ENCODE measurements at places on chromosomes 4 and X. TPM values are rescaled to one million over a fixed set of nuclear protein-coding genes. Genes with fewer than 3 reads are reported as not detected.

ADGRL3 gene
- total RNA-seq, result 411 TPM

MUC7 gene
- total RNA-seq, result not detected

XAGE3 gene
- total RNA-seq, result not detected

FAM3A gene
- 55.9 TPM for total RNA-seq

RPS6KA6 gene
- 11.8 TPM for total RNA-seq

GRCh38 chr4:25174674-25175073, 14.4 kb upstream of the SEPSECS start:
- peaks cover 7% of the 10 kb centered on the region for H3K4me1 ChIP-seq
- H3K27me3 ChIP-seq, result no peaks in the 10 kb centered on the region
- no peaks in the 10 kb centered on the region for H3K36me3 ChIP-seq
- no peak for DNase-seq
- peak overlapping the region; percentile 91 for H3K27ac ChIP-seq

DNA sequence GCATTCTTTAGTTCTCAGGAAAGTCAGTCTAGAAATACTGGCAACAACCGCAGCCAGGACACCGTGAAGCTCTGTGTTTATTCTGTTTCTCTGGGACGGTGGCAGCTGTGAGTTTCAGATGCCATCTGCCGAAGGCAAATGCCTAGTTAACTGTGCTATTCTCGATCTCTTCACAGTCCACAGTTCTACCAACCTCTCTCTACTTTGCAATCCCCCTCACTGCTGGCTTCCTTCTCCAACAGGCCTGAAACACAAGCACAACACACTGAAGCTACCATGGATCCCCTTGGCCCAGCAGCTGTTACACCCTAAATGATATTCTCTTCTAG, 118.8 kb downstream of the ZNF827 start:
- H3K4me1 ChIP-seq, result no peaks in the 10 kb centered on the region
- H3K4me3 ChIP-seq, result no peak overlapping the region
- no peak overlapping the region for H3K27ac ChIP-seq
- DNase-seq, result no peak

GRCh38 chr4:43264730-43265129, 372.2 kb downstream of the GRXCR1 start:
- DNase-seq, result no peak
- no peak overlapping the region for H3K27ac ChIP-seq
- no peaks in the 10 kb centered on the region for H3K27me3 ChIP-seq
- H3K4me1 ChIP-seq, result no peaks in the 10 kb centered on the region

GRCh38 chr4:168710353-168710946, 213.6 kb downstream of the PALLD start:
- H3K27me3 ChIP-seq, result no peaks in the 10 kb centered on the region
- H3K4me1 ChIP-seq, result peaks cover 3% of the 10 kb centered on the region
- no peaks in the 10 kb centered on the region for H3K36me3 ChIP-seq

- H3K27me3 ChIP-seq, result no peaks in the 10 kb centered on the region
- no peak for DNase-seq
- H3K4me1 ChIP-seq, result no peaks in the 10 kb centered on the region
- no peak overlapping the region for H3K27ac ChIP-seq
- no peak overlapping the region for H3K4me3 ChIP-seq
Measured at GRCh38 chrX:69264158-69264581, 98.9 kb upstream of the PJA1 start.

DNA sequence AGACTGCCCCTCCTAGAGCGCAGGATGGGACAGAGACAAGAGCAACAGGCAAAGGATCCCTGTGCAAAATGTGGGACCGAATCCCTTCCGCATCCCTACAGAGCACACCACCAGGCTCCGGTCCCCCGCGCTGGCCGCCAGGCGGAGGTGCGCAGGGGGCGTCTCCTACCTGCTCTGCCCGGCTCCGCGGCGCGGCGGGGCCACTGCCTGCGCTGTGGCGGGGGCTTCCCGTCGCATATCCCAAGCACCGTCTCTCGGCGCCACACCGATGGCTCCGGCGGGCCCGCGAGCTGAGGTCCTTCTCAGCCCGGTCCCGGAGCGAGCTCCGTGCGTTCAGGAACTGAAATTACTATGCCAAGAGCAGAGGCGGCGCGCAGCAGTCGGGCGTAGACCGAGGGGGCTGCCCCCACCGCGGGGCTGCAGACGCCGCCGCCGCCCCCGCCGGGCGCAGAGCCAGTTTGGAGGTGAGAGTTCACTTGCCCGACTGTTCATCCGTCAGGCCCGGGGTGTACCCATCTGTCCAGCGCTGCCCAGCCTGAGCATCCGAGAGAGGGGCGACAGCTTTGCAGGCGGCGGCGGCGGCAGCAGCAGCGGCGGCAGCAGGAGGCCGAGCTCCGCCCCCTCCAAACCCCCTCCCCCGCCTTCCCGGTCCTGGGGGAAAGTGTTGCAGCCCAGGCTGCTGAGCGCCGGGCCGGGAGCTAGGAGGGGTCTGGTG, at the start of gene GPRIN3:
TSS of gene GPRIN3 (minus strand) at position 355 of the 715 bp plus-strand sequence. CDS start 57,690 bp downstream, outside the sequence.
- DNase-seq, result peak; percentile 35
- no peaks in the 10 kb centered on the region for H3K36me3 ChIP-seq
- H3K4me3 ChIP-seq, result peak within 1 kb of the TSS; percentile 34

- H3K36me3 ChIP-seq, result no peaks in the 10 kb centered on the region
- no peak overlapping the region for H3K4me3 ChIP-seq
- H3K4me1 ChIP-seq, result no peaks in the 10 kb centered on the region
- DNase-seq, result no peak
- H3K27me3 ChIP-seq, result no peaks in the 10 kb centered on the region
- no peak overlapping the region for H3K27ac ChIP-seq
Measured at GRCh38 chr4:108072300-108072699, 82.6 kb downstream of the HADH start.

- no peaks in the 10 kb centered on the region for H3K27me3 ChIP-seq
- no peaks in the 10 kb centered on the region for H3K4me1 ChIP-seq
- H3K36me3 ChIP-seq, result no peaks in the 10 kb centered on the region
- no peak for DNase-seq
- no peak overlapping the region for H3K4me3 ChIP-seq
- no peak overlapping the region for H3K27ac ChIP-seq
Measured at GRCh38 chr4:175946472-175947116, 119.0 kb upstream of the WDR17 start.

- no peaks in the 10 kb centered on the region for H3K36me3 ChIP-seq
- no peaks in the 10 kb centered on the region for H3K4me1 ChIP-seq
- H3K27me3 ChIP-seq, result no peaks in the 10 kb centered on the region
- no peak overlapping the region for H3K4me3 ChIP-seq
Measured at GRCh38 chr4:160505724-160506123, 1402.8 kb downstream of the RAPGEF2 start.

SLC26A1 gene
- total RNA-seq, result 0.07 TPM

Data from uterus (tissue), 4 donors.